ENCODE measurements at places on chromosomes 4 and X.

DNA sequence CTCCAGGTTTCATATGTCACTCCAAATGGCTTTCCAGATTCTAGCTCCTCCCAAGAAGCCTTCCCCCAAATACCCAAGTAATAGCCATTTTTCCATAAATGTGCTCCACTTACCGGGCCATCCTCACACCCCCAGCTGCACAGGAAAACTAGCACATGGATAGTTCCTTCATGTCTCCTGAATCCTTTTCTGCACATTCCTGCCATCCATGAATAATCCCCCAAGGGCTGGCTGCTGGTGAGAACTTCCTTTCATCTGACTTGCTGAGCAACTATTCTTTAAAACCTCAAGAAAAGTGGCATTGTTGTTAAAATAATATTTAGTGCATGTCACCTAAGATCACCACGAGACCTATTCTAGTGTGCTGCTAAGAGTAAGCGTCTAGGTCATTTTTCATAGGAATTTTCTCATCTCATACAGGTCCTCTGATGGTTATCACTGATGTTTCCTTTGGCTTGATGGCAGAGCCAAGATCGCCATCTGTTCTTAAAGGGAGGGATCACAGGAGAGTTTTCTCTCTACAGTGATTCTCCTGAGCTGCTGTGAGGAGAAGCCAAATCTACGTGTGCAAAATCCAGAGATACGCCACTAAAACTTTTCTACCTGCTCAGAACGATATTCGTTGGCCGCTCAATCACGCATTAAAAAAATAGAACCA lies 71.3 kb downstream of the MAP3K15 start:
- no peak overlapping the region for H3K4me3 ChIP-seq
- no peak overlapping the region for H3K27ac ChIP-seq
- no peak for DNase-seq
- no peaks in the 10 kb centered on the region for H3K36me3 ChIP-seq
- peaks cover 9% of the 10 kb centered on the region for H3K27me3 ChIP-seq
- H3K4me1 ChIP-seq = no peaks in the 10 kb centered on the region

- H3K27me3 ChIP-seq = no peaks in the 10 kb centered on the region
- no peak overlapping the region for H3K4me3 ChIP-seq
- H3K4me1 ChIP-seq = no peaks in the 10 kb centered on the region
These were observed 93.2 kb upstream of the NKX1-1 start for GRCh38 chr4:1499465-1499864.

- no peak for DNase-seq
- no peaks in the 10 kb centered on the region for H3K36me3 ChIP-seq
- H3K27me3 ChIP-seq = peaks cover 4% of the 10 kb centered on the region
- no peaks in the 10 kb centered on the region for H3K4me1 ChIP-seq
These were observed 37.9 kb upstream of the FGFBP2 start for GRCh38 chr4:16000708-16001483.

DNA sequence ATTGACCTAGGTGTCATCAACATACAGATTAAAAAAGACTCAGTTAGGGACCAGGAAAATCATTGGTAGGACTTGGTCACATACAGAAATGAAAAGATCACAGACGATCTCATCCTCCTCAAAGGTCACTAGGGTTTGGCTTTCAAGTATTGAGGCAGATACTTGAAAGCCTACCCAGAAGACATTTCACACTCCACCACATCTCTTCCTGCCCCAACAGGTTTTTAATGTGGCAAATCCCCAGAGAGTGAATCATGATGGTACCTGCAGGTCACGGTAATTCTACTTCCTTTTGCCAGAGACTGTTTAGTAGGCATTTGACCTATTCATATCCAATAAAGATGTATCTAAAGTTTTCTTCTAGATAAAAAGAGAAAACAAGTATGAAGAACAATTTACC lies 44.1 kb downstream of the INPP4B start:
- H3K4me3 ChIP-seq = no peak overlapping the region
- H3K27ac ChIP-seq = no peak overlapping the region
- DNase-seq = no peak
- no peaks in the 10 kb centered on the region for H3K36me3 ChIP-seq
- no peaks in the 10 kb centered on the region for H3K4me1 ChIP-seq

DNA sequence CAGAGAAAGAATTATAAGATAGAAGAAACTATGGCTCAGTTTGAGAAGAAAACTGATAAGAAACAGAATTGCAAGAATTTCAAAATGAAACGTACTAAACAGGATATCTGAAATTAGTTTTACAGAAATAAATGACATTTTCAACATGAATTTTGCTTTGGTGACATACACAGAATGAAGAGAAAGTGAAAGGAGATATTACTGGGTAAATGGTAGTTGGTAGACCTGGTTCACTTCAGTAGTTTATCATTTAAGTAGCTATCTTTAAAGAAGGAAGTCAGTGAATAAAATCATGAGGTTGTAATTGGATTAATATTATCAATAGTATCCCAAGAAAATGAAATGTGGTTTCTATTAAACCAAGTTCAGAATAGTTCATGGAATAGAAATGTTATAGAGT lies 395.5 kb upstream of the SMIM31 start:
- no peak for DNase-seq
- H3K36me3 ChIP-seq = no peaks in the 10 kb centered on the region
- no peak overlapping the region for H3K4me3 ChIP-seq
- no peaks in the 10 kb centered on the region for H3K27me3 ChIP-seq
- no peaks in the 10 kb centered on the region for H3K4me1 ChIP-seq

- H3K4me3 ChIP-seq = no peak overlapping the region
- no peak for DNase-seq
- H3K27ac ChIP-seq = no peak overlapping the region
These were observed 319.0 kb downstream of the DKK2 start for GRCh38 chr4:106717091-106717490.

All from central memory CD8-positive, alpha-beta T cell (primary cell).